HFFc6 (cell line): ENCODE measurements at places on chromosomes 1 and 21. TPM values are rescaled to one million over a fixed set of nuclear protein-coding genes. Genes with fewer than 3 reads are reported as not detected.
A peak's percentile ranks its signal among the peaks of the same experiment; 100 is the strongest.

DNA sequence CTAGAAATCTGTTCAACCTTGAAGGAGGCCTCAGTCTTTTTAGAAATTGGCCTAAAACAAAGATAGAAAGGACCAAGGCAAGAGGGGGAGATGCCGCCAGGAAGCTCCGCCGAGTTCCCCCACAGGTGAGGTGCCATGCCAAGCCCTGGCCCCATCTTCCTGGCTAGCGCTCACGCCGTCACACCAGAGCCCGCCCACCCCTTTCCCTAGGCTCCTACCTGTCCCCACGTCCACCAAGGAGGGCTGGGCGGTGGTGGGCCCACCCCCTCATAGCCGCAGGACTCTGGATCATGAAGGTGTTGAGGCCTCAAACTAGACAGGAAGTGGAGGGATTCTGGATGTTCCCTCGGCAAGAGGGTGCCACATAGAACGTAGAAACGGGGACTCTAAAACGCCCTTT, 15.5 kb upstream of the CCDC27 start:
- no peak for DNase-seq

GRCh38 chr1:183235503-183235902, 49.4 kb downstream of the LAMC2 start:
- no peak for DNase-seq

DNA sequence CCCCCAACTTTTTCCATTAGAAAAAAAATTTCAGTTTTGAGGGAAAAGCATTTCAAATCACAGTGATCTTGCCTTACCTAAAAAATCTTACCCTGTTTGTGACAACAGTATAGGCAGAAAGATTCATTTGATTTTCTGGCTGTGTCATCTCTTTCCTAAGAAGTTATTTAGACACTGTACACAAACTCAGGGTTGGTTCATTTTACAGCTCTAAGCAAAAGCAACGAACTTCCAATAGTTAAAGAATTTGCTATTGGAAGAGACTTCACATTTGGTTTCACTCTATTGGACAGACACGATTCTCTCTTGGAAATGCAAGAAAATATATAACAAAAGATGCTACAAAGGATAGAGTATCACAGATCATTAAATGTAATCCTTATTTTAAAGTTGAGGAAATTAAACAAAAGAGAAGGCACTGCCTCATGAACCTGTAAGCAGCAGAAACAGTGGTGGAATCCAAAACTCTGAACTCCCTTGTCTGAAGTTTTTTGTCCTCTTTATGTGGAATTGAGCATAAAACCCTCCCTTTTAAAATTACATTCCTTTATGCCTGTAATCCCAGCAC, 20.8 kb downstream of the EYA3 start:
- DNase-seq = no peak

GRCh38 chr1:27161594-27161993, 6.7 kb upstream of the SLC9A1 start:
- no peak for DNase-seq

GRCh38 chr21:31710586-31710985, 21.3 kb downstream of the SCAF4 start:
- DNase-seq = peak; percentile 71

DNA sequence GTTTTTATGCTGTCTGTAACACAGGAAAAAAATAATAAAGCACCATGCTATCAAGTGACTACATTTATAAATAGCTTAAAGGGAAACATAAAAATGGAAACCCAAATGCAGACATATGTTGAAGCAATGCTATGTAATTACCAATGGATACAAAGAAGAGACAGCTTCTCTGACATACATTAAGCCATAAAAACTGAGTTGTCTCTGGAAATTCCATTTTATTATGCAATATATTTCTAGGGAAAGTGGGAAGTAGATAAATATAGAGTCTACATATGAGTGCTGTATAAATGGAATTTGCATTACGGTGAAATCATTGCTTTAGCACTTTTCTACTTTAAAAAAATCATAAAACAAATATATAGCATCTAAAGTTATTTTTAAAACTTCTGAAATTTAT, 135.2 kb upstream of the COL11A1 start:
- no peak for DNase-seq

FMO2 gene
- not detected in 3 replicates for total RNA-seq

ANGPTL3 gene
- not detected in 3 replicates for total RNA-seq

CCSAP gene
- total RNA-seq = 4.4 to 5.7 TPM (median 5.4 TPM) in 3 replicates
